RWPE1 (cell line): ENCODE measurements at places on chromosomes 13 and 19.

DNA sequence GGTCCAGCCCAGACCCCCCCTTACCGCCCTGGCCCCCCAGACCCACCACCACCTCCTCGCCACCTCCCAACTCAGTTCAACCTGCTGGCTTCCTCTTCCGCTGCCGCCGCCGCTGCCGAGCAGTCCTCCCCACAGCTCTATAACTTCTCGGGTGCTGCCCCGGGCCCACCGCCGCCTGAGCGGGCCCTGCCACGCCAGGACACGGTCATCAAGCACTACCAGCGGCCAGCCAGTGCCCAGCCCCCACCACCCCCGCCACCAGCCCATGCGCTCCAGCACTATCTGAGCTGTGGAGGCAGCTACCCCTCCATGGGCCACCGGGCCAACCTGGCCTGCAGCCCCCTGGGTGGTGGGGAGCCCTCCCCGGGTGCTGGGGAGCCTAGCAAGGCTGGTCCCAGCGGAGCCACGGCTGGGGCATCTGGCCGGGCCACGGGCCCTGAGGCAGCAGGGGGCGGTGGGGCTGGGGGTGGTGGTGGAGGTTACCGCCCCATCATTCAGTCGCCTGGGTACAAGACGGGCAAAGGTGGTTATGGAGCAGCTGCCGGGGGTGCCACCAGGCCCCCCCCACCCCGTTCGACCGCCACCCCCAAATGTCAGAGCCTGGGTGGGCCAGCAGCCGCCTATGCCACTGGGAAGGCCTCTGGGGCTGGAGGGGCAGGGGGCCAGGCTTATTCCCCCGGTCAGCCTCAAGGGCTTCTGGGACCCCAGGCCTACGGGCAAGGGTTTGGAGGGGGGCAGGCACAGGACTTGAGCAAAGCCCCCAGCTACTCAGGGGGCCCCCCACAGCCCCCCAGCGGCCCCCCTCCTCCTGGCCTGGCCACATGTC, 4.2 kb downstream of the PRR12 start:
- DNase-seq: no peak

DNA sequence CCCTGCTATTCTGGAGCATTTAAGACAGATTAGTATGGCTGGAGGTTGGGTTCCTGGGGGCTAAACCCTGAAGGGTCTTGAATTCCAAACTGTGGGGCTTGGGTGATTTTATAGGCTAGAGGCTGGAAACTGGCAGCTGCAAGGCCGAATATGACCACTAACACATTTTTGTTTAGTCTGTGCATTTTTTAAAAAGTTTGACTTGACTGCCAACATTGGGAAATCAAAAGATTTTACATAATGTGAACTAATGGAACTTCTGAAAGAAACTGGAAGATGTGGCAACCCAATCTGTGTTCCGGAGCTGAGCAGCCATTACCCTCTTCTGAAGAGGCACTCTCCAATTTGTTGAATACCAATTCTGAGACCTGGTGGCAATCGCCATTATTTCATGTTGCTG, 5.1 kb downstream of the ZNF784 start:
- DNase-seq: no peak

DNA sequence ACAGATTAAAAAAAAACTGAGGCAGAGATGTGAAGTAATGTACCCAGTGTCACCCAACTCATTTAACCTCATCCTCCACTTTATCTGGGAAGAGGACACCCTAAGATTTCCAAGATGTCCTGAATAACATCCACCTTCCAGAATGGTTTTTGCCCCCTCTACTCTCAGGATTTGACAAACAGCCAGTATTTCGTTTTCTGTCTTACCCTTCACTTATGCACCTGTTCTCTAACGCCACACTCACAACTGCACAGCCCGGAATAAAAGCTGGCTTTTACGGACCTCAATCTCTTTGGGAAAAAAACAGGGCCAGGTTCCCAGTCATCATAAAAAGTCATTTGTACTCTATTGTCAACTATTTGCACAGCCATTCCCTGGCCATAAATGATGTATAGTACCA, 21.2 kb upstream of the CEACAM6 start:
- DNase-seq: no peak

- DNase-seq: peak; percentile 1
Observed at GRCh38 chr13:68428292-68428691, 1198.2 kb upstream of the PCDH9 start.

DNA sequence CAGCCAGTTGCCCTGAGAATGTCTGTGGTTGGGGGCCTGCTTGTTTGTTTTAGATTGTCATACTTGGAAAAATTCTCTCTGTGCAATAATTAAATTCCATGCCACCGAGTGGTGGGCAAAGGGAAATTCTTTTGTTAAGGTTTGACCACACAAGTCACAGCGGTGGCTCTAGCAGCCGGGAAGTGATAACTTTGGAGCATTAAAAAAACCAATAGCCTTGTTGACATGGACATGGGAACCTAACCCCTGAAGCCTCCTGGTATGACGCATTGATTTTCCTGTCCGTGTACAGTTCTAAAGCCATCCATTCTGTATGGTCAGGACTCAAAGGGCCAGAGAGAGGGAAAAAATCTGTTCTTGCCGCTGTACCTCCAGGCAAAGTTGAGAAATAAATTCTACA, 384.9 kb upstream of the ZNF507 start:
- DNase-seq: no peak

DNA sequence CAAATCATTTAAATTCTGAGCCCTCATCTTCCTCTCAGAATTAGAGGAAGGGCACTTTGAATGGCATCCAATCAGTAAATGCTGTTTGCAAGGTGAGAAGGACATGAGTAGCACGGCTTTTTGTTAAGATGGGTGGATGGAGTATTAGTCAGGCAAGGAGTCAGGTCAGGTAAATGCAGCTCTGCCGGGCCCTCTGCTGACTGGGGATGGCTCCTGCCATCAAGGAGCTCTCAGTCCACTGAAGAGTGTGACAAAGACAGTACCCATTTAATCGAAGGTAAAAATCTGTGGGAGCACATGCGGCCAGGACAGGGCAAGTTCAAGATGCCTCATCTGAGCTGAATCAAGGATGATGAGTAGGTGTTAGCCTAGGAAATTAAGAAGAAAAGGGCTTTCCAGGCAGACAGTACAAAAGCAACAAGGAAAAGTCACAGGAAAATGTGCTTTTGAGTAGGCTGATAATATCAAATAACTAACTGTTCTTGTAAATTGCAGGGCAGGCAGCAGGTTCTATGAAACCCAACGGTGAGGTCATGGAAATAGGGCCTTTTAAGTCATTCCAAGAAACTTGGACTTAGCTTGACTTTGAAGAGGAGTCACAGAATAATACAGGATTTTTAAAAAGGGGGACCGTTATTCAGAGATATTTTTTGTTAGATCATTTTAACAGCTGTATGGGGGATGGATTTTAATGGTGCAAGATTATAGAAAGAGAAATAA, 670.5 kb upstream of the ARGLU1 start:
- DNase-seq: no peak
